ENCODE measurements at places on chromosomes 2 and 18. TPM values are rescaled to one million over a fixed set of nuclear protein-coding genes. Genes with fewer than 3 reads are reported as not detected.

The ZC3H8 gene
- total RNA-seq: 15.6 TPM

The ME2 gene
- total RNA-seq: 34.7 TPM

The SP5 gene
- total RNA-seq: not detected

The C2orf66 gene
- not detected for total RNA-seq

The ABCB11 gene
- total RNA-seq: 0.06 TPM

The CRYGD gene
- not detected for total RNA-seq

The PRKAG3 gene
- not detected for total RNA-seq

The MOCOS gene
- total RNA-seq: 2.7 TPM

The UGT1A6 gene
- 1.5 TPM for total RNA-seq

The PLCD4 gene
- total RNA-seq: 0.14 TPM

The KIF1A gene
- 0.84 TPM for total RNA-seq

The PTMA gene
- total RNA-seq: 1,847 TPM

The GRHL1 gene
- total RNA-seq: 1.5 TPM

The ACTR2 gene
- 223 TPM for total RNA-seq

The LYG2 gene
- total RNA-seq: not detected

The MAP2 gene
- total RNA-seq: 1.2 TPM

The GREB1L gene
- 3.5 TPM for total RNA-seq

The RAB11FIP5 gene
- total RNA-seq: 29.9 TPM

The CDH19 gene
- total RNA-seq: 1.2 TPM

The NEU2 gene
- total RNA-seq: not detected

The TUBA3E gene
- 6.3 TPM for total RNA-seq

The LRRC30 gene
- not detected for total RNA-seq

The CCDC138 gene
- 8.4 TPM for total RNA-seq

The UGT1A10 gene
- total RNA-seq: not detected

Data from A549 treated with dexamethasone at 1 μM for 4 hours (cell line).